MV-4-11 (cell line): ENCODE measurements at places on chromosomes 6 and 20.

DNA sequence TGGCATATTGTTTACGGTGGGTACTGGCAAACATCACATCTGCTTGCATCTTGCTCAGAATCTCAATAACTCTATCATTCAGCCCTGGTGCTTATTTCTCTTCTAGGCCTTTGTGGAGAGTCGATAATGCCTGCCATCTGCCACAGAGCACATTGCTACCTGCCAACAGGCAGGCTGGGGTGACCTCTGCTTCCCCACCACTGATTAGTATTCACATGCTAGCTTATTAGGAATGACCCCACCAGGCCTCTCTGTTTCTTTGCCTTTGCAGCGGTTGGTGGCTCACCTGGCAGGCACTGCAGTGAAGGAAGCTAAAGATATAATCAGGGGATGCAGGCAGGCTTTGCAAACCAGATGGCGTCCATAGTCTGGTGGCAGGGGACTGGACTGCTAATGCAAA lies 154.5 kb downstream of the MMS22L start:
- no peak for DNase-seq

DNA sequence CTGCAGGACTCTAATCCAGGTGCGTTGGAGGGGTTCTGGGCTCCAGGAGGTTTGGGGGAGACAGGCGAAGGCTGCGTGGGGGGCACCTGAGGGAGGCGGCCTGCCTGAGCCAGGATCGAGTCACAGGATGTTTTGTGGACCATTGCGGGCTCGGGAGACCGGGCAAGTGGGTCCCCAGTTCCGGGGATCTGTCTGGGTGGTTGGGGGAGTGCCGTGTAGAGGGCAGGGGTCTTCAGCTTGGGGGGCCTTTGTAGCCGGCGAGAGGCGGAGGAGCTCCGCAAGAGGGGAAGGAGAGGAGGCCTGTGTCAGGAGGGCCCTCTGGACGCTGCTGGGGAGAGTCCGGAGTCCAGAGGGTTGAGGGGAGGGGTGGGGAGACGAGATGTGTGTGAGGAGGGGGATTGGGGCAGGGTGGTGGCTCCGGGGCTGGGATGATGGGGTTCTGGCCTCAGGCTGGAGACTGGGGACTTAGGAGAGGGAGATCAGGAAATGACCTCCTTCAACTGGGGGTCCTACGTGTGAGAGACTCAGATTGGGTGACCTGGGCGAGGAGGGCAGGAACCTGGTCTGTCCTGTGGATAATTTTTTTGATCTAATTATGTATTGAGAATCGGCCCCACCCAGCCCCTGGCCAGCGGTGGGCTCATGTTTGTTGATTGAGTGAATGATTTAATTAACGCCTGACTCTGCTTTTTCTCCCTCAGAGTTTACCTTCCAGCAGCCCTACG lies 505 bp downstream of the SNAI1 start:
- DNase-seq, result no peak

GRCh38 chr20:22807045-22807444 lies 222.7 kb upstream of the FOXA2 start:
- no peak for DNase-seq

- DNase-seq, result no peak
Observed at GRCh38 chr6:17207281-17207680, 73.9 kb upstream of the RBM24 start.

GRCh38 chr6:7906741-7907140 lies 3.8 kb downstream of the TXNDC5 start:
- DNase-seq, result no peak

GRCh38 chr6:62775427-62776022 lies 435.7 kb upstream of the FKBP1C start:
- peak; percentile 4 for DNase-seq

GRCh38 chr6:167470836-167471547 lies 146.1 kb downstream of the TTLL2 start:
- no peak for DNase-seq

- DNase-seq, result no peak
Observed at GRCh38 chr6:25681848-25682247, 29.8 kb downstream of the SCGN start.
